ENCODE measurements at places on chromosomes 13 and 19. TPM values are rescaled to one million over a fixed set of nuclear protein-coding genes. Genes with fewer than 3 reads are reported as not detected.

ZNF234 gene
- 11.6 TPM for total RNA-seq

LIM2 gene
- total RNA-seq: not detected

LHB gene
- not detected for total RNA-seq

TNNT1 gene
- total RNA-seq: 612 TPM

All from SJCRH30 (cell line).